ENCODE measurements at places on chromosomes 4 and X.

DNA sequence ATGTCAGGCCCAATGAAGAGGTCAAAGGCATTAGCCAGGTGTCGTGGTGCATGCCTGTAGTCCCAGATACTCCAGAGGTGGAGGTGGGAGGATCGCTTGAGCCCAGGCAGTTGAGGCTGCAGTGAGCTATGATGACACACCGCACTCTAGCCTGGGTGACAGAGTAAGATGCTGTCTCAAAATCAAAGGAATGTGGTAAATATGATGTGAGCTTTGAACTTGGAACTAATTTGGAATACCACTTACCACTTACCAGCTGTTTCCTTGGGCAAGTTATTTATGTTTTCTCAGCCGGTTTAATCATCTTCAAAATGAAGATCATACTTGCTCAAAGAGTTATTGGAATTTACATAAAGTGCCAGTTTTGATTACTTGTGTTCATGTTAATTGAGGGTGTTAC, 23.8 kb upstream of the SEPSECS start:
- no peak for DNase-seq

GRCh38 chr4:87281603-87282002, 41.1 kb downstream of the HSD17B13 start:
- no peak for DNase-seq

- no peak for DNase-seq
These were observed 374.3 kb downstream of the SPRY1 start for GRCh38 chr4:123770884-123771283.

- DNase-seq, result no peak
These were observed 288.3 kb downstream of the ARHGAP24 start for GRCh38 chr4:85763202-85763601.

DNA sequence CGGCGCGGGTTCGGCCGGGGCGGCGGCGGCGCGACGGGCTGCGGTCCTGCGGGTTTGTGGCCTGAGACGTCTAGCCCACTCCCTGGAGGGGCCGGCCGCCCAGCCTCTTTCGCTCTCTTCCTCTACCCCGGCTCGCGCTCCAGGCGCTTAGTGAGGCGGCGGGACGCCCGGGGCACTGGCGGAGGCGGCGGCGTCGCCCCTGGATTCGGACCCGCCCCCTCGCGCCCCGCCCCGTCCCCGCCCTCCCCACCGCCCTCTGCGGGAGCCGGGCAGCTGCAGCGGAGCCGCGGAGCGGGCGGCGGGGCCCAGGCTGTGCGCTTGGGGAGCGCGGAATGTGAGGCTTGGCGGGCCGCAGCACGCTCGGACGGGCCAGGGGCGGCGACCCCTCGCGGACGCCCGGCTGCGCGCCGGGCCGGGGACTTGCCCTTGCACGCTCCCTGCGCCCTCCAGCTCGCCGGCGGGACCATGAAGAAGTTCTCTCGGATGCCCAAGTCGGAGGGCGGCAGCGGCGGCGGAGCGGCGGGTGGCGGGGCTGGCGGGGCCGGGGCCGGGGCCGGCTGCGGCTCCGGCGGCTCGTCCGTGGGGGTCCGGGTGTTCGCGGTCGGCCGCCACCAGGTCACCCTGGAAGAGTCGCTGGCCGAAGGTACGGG, at the start of gene BMP2K:
Gene BMP2K, plus strand, starts transcription at position 272 of the 650 bp plus-strand sequence. Its CDS starts 194 bp downstream, at position 466.
- DNase-seq, result no peak

DNA sequence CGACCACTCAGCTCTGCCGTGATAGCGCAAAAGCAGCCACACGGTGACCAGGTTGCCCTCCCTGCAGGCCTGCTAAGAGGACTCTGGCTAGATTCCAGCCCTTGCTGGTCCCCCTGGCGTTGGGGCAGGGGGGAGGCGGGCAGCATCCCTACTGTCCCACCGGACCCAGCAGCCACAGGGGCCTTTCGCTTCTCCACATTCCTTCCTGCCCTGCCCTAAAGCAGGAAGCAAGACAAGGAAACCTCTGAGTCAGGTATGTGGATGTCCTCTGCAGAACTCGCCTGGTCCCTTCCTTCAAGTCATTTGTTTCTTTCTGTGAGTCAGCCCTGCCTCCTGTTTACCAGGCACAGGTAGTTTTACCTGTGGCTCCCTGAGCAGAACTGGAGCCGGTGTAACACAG, 60.2 kb upstream of the CLDN34 start:
- no peak for DNase-seq
